AG04450 (cell line): ENCODE measurements at places on chromosomes 6 and 20.

DNA sequence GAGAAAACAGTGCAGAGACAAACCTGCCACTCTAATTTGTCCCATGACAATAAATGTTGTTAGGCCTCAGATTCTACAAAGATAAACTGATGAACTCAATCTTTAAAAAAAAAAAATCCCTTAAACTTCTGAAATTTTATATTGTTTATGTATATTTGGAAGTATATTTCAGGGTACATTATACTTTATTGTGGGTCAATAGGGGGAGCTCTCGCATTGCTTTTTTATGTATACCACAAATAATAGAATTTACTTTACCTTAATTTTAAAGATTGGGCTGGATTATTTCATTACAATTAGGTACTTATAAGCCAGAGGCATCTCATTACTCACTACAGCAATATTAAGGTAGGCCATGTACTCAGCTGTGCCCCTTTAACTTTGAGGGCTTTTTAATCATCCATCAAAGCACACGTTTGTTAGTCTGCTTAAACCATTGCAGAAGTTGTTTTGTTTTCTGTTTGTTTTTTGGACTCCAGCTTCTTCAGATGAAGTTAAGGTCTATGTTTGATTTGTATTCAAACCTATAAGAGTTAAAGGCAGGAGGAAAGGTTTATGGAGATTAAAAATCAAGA is 56.3 kb upstream of the EYA4 start:
- no peak for DNase-seq

DNA sequence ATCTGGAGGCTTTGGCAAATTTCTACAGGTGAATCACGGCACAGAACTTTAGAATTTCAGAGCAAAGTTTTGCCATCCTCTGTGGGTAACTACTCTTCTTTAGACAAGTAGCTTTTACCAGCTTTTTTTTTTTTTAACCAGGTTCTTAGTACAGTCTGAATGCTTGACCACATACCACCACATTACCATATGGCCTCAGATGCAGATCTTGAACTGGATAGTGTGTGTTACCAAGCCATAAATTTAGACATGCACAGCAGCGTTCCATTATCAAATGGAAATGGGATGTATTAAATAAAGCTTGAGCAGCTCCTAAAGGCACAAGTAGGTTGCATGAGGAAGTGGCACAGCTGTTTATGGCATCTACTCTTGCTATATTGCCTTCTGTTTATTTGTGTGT is 38.3 kb upstream of the PRSS16 start:
- DNase-seq, result no peak

- no peak for DNase-seq
Measured at GRCh38 chr20:57946559-57947315, 236.9 kb upstream of the PMEPA1 start.

DNA sequence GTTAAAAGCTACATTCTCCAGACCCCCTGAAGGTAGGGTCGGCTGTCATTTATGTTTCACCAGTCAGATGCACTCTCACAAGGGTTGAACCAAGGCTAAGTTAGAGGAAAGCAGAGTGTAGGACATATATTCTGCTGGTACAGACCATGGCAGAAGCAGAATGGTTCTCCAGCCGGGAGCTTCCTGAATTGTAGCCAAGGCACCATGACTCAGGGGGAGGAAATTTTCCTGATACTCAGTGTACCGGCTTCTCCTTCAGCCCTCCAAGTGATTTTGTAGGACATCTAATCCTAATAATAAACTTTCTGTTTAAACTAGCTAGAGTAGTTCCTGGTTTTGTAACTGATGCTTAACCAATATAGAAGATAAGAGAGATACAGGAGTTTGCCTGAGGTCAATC is 14.2 kb upstream of the SLPI start:
- no peak for DNase-seq

DNA sequence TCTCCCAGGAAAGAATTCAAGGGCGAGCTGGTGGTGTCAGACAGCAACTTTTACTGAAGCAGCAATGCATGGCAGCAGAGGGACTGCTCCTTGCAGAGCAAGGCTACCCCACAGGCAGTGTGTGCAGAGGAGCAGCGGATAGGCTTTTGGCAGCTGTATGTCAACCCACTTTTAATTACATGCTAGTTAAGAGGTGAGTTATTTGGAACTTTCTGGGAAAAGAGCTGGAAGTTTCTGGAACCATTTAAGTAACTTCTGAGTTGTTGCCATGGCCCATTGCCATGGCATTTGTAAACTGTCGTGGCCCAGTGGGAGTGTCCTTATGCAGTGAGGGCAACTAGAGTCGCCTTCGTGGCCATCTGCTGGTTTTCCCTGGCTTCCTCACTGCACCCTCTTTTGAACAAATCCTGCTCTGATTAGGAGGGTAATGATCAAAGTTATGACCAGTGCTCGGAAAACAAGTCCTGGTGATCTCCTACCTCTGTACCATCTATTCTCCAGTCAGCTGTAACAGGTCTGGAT is 34.0 kb downstream of the BPIFB4 start:
- no peak for DNase-seq

- no peak for DNase-seq
Measured at GRCh38 chr20:53844259-53844658, 226.1 kb downstream of the BCAS1 start.

GRCh38 chr6:158356586-158357546 is 44.6 kb downstream of the TULP4 start:
- DNase-seq, result no peak

- DNase-seq, result no peak
Measured at GRCh38 chr6:157273756-157274470, 49.4 kb downstream of the TMEM242 start.

DNA sequence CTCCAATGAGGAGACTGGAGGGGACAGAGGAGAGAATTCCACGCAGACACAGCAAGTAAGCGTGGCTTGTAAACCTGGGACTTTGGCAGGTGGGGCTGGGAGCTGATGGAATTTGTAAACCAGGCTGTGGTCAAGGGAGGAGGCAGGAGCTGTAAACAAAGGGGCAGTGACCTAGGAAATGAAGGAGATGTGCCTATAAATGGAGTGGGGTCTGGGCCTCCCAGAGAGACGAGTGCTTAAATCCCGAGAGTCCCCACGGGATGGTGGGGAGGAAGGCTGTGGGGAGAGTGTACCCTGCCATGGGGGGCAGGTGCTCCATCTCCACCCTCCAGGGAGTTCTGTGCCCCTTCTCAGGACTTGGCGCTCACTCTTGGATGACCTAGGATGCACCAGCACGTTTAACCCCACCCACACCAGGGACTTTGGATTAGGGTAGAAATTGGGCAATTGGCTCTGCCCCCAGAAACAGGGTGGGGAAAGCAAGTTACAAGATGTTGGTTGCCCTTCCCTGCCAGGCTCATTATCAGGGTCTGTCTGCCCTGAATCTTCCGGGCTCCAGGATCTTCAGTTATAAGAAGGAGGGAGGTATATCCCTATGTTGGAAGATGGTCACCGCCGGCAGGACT is 4.0 kb upstream of the DHX16 start:
- DNase-seq, result no peak

DNA sequence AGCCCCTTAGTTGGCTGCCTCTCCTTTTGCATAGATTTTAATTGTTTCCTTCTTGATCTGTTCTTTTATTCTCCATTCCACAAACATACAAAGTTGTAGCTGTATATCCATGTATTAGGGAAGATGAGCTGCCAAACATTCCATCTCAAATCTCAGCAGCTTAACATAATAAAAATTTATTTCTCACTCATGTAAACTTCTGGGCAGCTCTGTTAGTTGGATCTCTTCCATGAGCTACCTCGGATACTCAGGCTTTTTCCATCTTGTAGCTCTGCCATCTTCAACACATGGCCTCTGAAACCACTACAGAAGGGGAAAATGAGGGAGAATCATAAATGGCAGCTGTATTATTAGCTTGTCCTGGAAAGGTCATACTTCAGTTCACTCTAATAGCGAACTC is 149.4 kb upstream of the BMP2 start:
- DNase-seq, result no peak

DNA sequence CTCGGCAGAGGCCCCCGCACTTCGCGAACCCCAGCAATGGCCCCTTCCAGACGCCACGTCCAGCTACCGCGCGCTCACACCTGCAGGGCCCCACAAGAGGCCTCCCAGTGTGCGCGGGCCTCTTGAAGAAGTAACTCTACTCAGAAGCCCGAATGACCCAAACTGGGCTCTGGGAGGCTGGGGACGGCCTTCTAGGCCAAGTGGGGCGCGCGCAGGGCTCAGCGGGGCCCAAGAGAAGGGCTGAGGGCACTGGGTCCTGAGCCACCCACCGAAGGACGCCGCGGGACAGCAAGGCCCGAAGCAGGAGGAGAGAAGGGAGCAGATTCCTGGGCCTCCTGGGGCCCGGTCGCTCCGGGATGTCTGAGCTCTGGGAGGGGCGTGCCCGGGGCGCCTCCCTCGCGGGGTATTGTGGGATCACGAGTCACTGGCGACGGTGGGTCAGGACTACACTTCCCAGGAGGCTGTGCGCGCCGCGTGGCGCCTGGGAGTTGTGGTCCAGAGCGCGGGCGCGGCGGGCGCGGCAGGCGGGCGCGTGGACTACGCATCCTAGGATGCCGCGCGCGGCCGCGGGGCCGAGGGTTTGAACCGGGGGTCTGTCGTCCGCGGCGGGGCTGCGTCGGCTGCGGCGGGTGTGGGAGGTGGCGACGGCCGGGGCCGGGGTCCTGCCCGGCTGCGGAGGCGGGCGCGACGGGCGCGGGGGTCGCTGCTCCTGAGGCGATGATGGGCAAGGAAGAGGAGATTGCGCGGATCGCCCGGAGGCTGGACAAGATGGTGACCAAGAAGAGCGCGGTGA is at the start of gene TCEA2:
Gene TCEA2 (plus strand): TSS at position 603 of the 793 bp plus-strand sequence. CDS start 115 bp downstream, at position 718.
- peak; percentile 78 for DNase-seq

- no peak for DNase-seq
Measured at GRCh38 chr6:30883685-30884520, at the start of gene DDR1. DDR1 (plus strand) TSS chr6:30884519; CDS start chr6:30888730, 4,211 bp downstream.

DNA sequence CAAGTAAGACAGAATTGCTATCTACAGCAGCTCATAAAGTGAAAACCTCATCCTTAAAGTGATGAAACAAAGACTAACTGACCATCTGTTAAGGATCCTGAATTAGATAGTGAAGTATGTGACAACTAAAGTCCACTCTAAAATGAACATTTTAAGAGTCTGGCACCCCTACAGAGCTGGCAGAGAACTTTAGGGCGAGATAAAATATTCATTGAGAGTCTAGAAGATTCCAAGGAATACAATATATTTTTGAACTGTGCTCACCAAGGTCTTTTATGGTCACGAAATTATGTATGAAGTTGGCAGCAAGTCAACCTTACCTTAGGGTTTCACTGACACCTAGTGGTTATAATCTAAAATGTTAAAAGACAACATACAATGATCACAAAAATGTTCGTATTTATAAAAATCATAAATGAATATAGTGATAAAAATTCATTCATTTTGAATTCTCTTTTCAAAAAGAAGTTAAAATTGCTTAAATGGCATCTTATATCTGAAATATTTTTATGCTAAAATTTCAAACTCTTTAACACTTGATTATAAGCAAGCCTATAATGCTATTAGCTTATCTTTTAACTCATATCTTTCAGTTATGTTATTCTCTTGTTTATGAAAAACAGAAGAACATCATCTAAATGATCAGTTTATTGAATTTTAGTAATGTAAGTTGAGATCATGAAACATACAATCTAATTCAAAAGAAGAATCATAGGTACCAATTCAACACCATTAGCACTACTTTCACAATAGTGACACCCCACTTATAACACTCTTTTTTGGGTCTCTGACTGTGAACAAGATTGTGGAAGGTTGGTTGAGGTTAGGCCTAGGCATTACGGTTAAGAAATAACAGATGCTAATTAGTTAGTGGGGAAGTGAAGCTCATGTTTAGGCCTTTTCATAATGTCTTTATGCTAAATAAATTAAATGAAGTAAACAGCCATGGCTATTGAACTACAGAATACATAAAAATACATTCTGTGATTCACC is 27.5 kb downstream of the RSPH3 start:
- peak; percentile 11 for DNase-seq

GRCh38 chr20:7302250-7302649 is 534.8 kb downstream of the BMP2 start:
- DNase-seq, result no peak

DNA sequence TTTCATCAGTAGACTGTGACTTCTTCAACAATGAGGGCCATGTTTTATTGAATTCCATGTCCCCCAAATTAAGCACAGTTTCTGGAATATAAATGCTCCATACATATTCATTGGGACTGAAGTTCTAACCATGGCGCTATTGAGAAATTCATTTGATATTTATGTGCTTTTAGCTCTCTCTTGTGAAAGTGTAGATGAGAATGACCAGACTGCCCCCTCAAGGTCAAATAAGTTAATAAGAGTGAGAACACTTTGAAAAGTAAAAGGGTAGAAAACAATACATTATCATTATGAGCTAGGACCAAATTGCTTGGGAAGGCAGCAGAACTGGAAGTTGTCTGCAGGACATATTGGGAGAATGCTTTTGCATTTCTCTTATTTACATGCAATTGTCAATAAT is 597.9 kb downstream of the EPM2A start:
- DNase-seq, result no peak

- DNase-seq, result no peak
Measured at GRCh38 chr6:16333580-16333979, 95.2 kb downstream of the GMPR start.

GRCh38 chr6:36139991-36140710 is 9.8 kb downstream of the MAPK13 start:
- no peak for DNase-seq

DNA sequence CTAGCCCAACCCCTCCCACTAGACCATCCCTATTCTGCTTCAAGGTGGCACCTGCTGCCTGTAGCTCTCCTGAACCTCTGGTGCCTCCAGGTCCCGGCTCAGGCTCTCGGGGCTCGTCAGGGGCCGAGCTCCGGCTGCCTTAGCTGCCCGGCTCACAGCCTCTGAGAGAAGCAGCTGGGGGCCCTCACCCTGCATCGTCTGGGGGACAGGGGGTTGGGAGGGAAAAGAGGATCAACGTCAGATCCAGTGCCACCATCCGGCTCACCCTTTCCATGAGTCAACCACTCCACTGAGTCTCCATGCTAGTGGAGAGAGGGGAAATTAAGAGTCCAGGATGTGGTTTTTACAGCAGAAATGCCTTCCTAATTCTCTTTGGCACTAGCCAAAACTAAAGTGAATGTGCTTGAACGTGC is 13.0 kb downstream of the BAG6 start:
- DNase-seq, result no peak

GRCh38 chr6:74654296-74654695 is 551.6 kb downstream of the COL12A1 start:
- no peak for DNase-seq

DNA sequence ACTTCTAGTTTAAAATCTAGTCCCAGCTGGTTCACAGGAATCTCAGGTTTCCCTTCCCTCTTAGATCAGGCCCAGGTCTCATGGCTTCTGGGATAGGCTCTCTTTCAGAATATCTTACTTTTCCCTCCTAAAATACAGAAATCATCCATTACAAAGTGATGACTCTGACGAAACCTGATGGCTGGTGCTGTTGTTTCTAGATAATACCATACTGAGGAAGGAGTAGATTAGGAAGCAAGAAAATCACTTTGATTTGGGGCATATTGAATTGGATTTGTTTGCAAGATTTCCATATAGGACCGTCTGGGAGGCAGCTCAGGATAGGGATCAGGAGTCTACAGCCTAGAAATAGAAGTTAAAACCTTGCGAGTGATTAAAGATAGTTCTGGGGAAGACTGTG is 3.6 kb downstream of the ZKSCAN3 start:
- no peak for DNase-seq

- DNase-seq, result no peak
Measured at GRCh38 chr6:167840526-167841179, 13.9 kb downstream of the AFDN start.

- DNase-seq, result no peak
Measured at GRCh38 chr20:46307999-46308257, 370 bp downstream of the CDH22 start.
